ENCODE measurements at places on chromosomes 2 and 18.

GRCh38 chr18:23415515-23415914, 37.6 kb upstream of the RIOK3 start:
- H3K4me3 ChIP-seq: no peak overlapping the region
- H3K27ac ChIP-seq: no peak overlapping the region
- H3K36me3 ChIP-seq: no peaks in the 10 kb centered on the region
- no peak for DNase-seq
- no peaks in the 10 kb centered on the region for H3K27me3 ChIP-seq

GRCh38 chr18:55863876-55864275, 275.9 kb upstream of the TCF4 start:
- H3K36me3 ChIP-seq: no peaks in the 10 kb centered on the region
- H3K27ac ChIP-seq: no peak overlapping the region
- H3K27me3 ChIP-seq: no peaks in the 10 kb centered on the region
- no peak for DNase-seq
- H3K4me1 ChIP-seq: peaks cover 31% of the 10 kb centered on the region
- no peak overlapping the region for H3K4me3 ChIP-seq

GRCh38 chr2:114056294-114057143, 166.6 kb downstream of the ACTR3 start:
- no peak overlapping the region for H3K27ac ChIP-seq
- H3K4me1 ChIP-seq: no peaks in the 10 kb centered on the region
- no peak for DNase-seq
- peaks cover 3% of the 10 kb centered on the region for H3K27me3 ChIP-seq
- no peaks in the 10 kb centered on the region for H3K36me3 ChIP-seq

GRCh38 chr2:187215532-187216240, 232.4 kb downstream of the CALCRL start:
- H3K4me1 ChIP-seq: no peaks in the 10 kb centered on the region
- DNase-seq: no peak
- H3K27ac ChIP-seq: no peak overlapping the region
- H3K27me3 ChIP-seq: no peaks in the 10 kb centered on the region

- no peaks in the 10 kb centered on the region for H3K36me3 ChIP-seq
- H3K27ac ChIP-seq: no peak overlapping the region
- DNase-seq: no peak
- H3K4me1 ChIP-seq: no peaks in the 10 kb centered on the region
- no peak overlapping the region for H3K4me3 ChIP-seq
Observed at GRCh38 chr2:205675861-205676516, 6.3 kb upstream of the NRP2 start.

- no peak overlapping the region for H3K27ac ChIP-seq
- H3K4me3 ChIP-seq: no peak overlapping the region
- no peaks in the 10 kb centered on the region for H3K36me3 ChIP-seq
- DNase-seq: no peak
- no peaks in the 10 kb centered on the region for H3K4me1 ChIP-seq
Observed at GRCh38 chr18:56026509-56026908, 438.5 kb upstream of the TCF4 start.

- no peaks in the 10 kb centered on the region for H3K27me3 ChIP-seq
- DNase-seq: no peak
- H3K36me3 ChIP-seq: no peaks in the 10 kb centered on the region
Observed at GRCh38 chr2:24365826-24366225, 5.5 kb upstream of the ITSN2 start.

- H3K4me1 ChIP-seq: no peaks in the 10 kb centered on the region
- no peak for DNase-seq
- H3K27ac ChIP-seq: no peak overlapping the region
- H3K4me3 ChIP-seq: no peak overlapping the region
- H3K27me3 ChIP-seq: peaks cover 14% of the 10 kb centered on the region
- H3K36me3 ChIP-seq: no peaks in the 10 kb centered on the region
Observed at GRCh38 chr2:113114224-113114945, 13.0 kb upstream of the IL1RN start.

GRCh38 chr2:176283291-176284068, 14.2 kb downstream of the MTX2 start:
- H3K4me3 ChIP-seq: no peak overlapping the region
- no peak overlapping the region for H3K27ac ChIP-seq
- DNase-seq: no peak

DNA sequence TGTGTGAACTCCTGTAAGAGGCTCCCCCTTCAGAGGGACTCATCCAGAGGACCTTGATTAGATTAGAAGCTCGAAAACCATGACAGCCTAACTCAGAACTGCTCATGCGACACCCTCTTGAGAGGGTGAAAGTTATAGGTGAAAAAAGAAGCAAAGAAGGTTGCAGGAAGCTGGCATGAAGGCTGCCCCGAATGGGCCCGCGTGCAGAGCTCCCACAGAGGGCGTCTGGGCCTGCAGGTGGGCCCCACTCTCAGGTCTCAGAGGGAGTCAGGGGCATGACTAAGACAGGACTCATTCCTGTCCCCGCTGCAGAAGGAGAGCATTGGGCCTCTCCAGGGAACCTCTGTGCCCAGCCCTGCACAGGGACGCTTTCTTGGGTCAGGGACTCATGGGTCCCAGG, 235.4 kb downstream of the EIPR1 start:
- no peaks in the 10 kb centered on the region for H3K36me3 ChIP-seq
- no peak overlapping the region for H3K27ac ChIP-seq
- no peak for DNase-seq
- H3K27me3 ChIP-seq: no peaks in the 10 kb centered on the region
- H3K4me3 ChIP-seq: no peak overlapping the region
- H3K4me1 ChIP-seq: no peaks in the 10 kb centered on the region

GRCh38 chr2:26559556-26559955, 81.6 kb downstream of the CIB4 start:
- peaks cover 9% of the 10 kb centered on the region for H3K4me1 ChIP-seq
- H3K36me3 ChIP-seq: no peaks in the 10 kb centered on the region
- peaks cover 85% of the 10 kb centered on the region for H3K27me3 ChIP-seq
- no peak for DNase-seq

- H3K27me3 ChIP-seq: no peaks in the 10 kb centered on the region
- no peak overlapping the region for H3K27ac ChIP-seq
- H3K4me3 ChIP-seq: no peak overlapping the region
- no peaks in the 10 kb centered on the region for H3K4me1 ChIP-seq
- DNase-seq: no peak
Observed at GRCh38 chr18:46567196-46567595, 89.8 kb downstream of the LOXHD1 start.

DNA sequence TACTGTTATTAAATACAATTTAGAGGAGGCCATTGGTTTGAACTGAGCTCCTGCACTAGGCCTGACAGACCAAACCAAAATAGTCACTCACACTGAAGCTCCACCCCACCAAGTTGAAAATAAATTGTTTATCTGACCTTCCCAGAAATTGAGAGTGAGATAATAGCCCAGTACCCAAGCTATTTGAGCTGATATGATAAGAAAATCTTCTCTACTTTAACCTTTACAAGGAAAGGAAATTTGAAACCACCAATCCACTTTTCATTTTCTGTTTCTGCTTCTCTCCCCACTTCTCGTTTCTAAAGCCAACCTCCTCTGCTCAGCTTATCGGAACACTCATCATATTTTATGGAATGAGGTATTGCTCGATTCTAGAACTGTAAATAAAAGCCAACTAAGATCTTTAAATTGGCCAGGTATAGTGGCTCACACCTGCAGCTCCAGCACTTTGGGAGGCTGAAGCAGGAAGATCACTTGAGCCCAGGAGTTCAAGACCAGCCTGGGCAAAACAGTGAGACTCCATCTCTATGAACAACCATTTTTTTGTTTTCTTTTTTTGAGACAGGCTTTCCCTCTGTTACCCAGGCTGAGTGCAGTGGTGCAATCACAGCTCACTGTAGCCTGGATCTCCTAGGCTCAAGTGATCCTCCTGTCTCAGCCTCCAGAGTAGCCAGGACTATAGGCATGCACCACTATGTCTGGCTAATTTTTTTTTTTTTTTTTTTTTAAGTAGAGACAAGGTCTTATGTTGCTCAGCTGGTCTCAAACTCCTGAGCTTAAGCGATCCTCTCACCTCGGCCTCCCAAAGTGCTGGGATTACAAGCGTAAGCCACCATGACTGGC, 13.3 kb upstream of the GALM start:
- H3K36me3 ChIP-seq: no peaks in the 10 kb centered on the region
- H3K27me3 ChIP-seq: no peaks in the 10 kb centered on the region
- peaks cover 5% of the 10 kb centered on the region for H3K4me1 ChIP-seq
- no peak overlapping the region for H3K27ac ChIP-seq
- DNase-seq: no peak

DNA sequence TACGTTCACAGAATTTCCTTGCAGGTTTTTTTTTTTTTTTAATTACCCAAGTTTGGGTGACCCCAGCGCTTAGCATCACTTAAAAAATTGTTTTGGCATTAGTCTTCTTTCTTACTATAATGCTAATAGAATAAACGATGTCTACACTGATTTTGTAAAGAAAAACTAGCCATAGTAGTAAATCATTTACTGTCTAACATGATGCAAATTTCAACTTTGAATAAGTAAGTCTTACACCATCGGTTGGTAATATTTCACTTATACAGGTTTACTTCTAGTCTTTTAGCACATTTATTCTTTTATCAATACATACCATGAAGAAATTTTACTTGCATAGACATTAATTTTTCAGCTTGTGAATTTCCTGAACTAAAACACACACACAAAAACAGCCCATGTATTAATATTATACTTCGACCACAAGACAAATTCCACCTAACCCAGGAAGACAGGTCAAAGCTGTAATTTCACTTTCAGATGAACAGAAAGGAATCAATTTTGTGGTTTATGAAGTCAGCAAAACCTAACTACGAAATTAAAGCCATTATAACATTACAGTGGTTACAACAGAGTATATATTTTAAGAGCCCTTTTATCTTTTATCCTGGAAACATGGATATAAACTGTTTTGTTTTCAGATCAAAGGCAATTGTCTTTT, 1.9 kb downstream of the YES1 start:
- no peak for DNase-seq
- peaks cover 32% of the 10 kb centered on the region for H3K4me1 ChIP-seq
- H3K36me3 ChIP-seq: no peaks in the 10 kb centered on the region
- H3K27me3 ChIP-seq: no peaks in the 10 kb centered on the region
- peak overlapping the region; percentile 90 for H3K4me3 ChIP-seq

GRCh38 chr2:150339951-150340350, 147.5 kb downstream of the RND3 start:
- no peaks in the 10 kb centered on the region for H3K27me3 ChIP-seq
- no peak overlapping the region for H3K4me3 ChIP-seq
- no peaks in the 10 kb centered on the region for H3K36me3 ChIP-seq
- no peak overlapping the region for H3K27ac ChIP-seq

DNA sequence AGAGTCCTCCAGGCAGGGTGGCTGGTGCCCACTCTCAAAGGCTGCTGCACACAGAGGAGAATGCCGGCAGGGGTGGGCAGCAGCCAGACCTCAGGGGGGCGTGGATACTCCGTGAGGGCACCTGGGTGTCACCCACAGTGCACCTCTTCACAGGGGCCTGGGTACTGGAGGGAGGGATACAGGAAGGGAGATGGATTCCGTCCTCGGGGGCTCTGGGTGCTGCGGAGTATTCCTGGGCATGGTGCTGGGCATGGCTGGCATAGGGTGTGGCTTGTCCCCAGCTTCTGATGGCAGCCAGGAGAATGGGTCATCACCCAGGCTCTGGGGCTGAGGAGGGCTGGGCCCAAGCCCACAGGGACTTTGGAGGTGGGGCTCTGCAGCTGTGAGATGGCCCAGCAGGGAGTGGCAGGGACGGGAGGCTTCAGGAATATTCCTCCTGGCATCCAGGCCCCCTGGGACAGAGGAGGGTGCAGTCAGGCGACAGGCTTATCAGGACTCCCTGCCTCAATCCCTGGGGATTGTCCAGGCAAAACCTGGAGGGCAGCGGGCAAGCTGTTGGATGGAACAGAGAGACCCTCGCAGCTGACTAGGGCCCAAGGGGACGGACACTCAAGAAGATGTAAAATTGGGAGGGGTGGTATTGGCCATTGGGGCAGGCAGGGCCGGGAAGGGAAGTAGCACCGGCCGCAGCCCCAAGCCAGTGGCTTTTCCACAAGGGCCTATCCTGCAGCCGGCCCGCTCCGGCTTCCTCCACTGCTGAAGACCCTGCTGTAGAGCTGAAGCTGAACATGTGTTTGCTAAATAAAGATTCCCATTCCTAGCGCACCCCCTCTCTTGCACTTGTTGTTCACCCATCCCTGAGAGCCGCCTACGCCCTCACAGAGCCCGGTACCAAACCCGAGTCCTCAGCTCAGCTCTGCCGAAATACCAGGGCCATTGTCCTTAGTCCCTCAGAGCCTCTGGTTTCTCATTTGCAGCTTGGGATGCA, 5.7 kb upstream of the KLHL30 start:
- no peaks in the 10 kb centered on the region for H3K36me3 ChIP-seq
- no peaks in the 10 kb centered on the region for H3K27me3 ChIP-seq
- H3K27ac ChIP-seq: no peak overlapping the region
- H3K4me1 ChIP-seq: peaks cover 4% of the 10 kb centered on the region
- H3K4me3 ChIP-seq: no peak overlapping the region

GRCh38 chr2:75647771-75648170, 1.2 kb downstream of the MRPL19 start:
- H3K4me1 ChIP-seq: peaks cover 29% of the 10 kb centered on the region
- H3K4me3 ChIP-seq: peak overlapping the region; percentile 52
- H3K27ac ChIP-seq: no peak overlapping the region

- H3K4me1 ChIP-seq: no peaks in the 10 kb centered on the region
- H3K36me3 ChIP-seq: no peaks in the 10 kb centered on the region
- no peak for DNase-seq
- H3K4me3 ChIP-seq: no peak overlapping the region
- H3K27me3 ChIP-seq: no peaks in the 10 kb centered on the region
Observed at GRCh38 chr2:117170897-117171296, 643.6 kb upstream of the DDX18 start.

DNA sequence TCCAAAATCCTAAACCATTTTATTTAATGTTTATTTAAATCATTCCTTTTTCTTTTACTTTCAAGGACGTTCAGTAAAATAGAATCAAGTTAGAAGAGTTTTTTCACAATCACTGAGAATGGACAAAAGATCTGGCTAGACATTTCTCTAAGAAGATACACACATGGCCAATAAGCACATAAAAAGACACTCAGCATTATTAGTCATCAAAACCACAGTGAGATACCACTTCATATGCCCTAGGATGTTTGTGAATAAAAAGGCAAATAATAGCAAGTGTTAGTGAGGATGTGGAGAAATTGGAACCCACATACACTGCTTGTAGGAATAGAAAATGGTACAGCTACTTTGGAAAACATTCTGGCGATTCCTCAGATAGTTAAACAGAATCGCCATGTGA, 76.1 kb downstream of the RHBDD1 start:
- DNase-seq: no peak
- no peak overlapping the region for H3K4me3 ChIP-seq
- no peaks in the 10 kb centered on the region for H3K27me3 ChIP-seq
- H3K36me3 ChIP-seq: peaks cover 30% of the 10 kb centered on the region
- H3K27ac ChIP-seq: no peak overlapping the region
- H3K4me1 ChIP-seq: no peaks in the 10 kb centered on the region

GRCh38 chr18:59570101-59570775, 127.0 kb downstream of the CCBE1 start:
- no peaks in the 10 kb centered on the region for H3K36me3 ChIP-seq
- no peak overlapping the region for H3K27ac ChIP-seq
- no peaks in the 10 kb centered on the region for H3K4me1 ChIP-seq
- DNase-seq: no peak

DNA sequence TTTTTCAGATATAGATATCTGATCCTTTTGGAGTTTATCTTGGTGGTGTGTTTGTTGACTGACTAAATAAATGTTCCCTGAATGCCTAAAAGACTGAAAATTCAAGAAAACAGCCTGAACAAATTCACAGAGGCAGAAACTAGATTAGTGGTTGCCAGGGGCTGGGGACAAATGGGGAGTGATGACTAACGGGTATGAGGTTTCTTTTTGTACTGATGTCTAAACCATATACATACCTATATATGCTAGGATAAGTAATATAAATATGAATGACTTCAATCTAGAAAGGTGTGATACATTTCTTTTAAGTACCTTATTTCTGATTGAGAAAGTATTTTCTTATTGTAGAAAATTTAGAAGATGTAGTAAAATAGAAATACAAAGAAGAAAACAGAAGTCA, 176.9 kb upstream of the PGAP1 start:
- peaks cover 17% of the 10 kb centered on the region for H3K4me1 ChIP-seq
- no peaks in the 10 kb centered on the region for H3K27me3 ChIP-seq
- no peak overlapping the region for H3K27ac ChIP-seq
- peaks cover 68% of the 10 kb centered on the region for H3K36me3 ChIP-seq
